ENCODE measurements at places on chromosomes 3 and 15.

DNA sequence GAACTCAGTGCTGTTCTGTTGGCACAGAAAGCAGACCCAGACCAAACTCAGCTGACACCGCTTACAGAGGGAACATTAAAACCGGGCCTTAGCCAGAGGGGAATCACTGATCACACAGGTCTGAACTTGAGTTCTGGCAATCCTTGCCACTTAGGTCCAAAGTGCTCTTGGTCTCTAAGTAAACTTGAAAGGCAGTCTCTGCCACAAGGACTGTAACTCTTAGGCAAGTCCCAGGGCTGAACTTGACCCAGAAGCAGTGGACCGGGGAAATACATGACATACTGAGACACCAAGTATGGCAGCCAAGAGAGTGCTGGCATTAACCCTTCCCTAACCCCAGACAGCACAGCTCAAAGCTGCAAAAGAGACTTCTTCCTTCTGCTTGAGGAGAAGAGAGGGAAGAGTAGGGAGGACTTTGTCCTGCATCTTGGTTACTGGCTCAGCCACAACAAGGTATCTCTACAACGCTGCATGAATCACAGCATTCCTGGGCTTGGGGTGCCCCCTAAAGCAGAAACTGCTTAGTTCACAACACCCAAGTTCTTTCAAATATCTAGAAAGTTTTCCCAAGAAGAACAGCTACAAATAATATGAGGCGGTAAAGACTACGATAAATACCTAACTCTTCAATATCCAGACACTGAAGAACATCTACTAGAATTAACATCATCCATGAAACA, 32.5 kb downstream of the NAALADL2 start:
- no peak overlapping the region for H3K4me3 ChIP-seq
- H3K27me3 ChIP-seq = no peaks in the 10 kb centered on the region
- no peaks in the 10 kb centered on the region for H3K4me1 ChIP-seq
- H3K27ac ChIP-seq = no peak overlapping the region
- no peaks in the 10 kb centered on the region for H3K36me3 ChIP-seq

- H3K27ac ChIP-seq = no peak overlapping the region
- no peaks in the 10 kb centered on the region for H3K27me3 ChIP-seq
- peaks cover 48% of the 10 kb centered on the region for H3K4me1 ChIP-seq
- no peaks in the 10 kb centered on the region for H3K36me3 ChIP-seq
These were observed 38.8 kb upstream of the SPTBN5 start for GRCh38 chr15:41932511-41933289.

GRCh38 chr3:185153171-185153771, 411 bp upstream of the C3orf70 start:
- DNase-seq = no peak
- no peaks in the 10 kb centered on the region for H3K27me3 ChIP-seq
- H3K4me3 ChIP-seq = no peak overlapping the region

GRCh38 chr15:88225461-88225860, 31.1 kb downstream of the NTRK3 start:
- H3K27me3 ChIP-seq = no peaks in the 10 kb centered on the region
- no peaks in the 10 kb centered on the region for H3K36me3 ChIP-seq
- no peak overlapping the region for H3K27ac ChIP-seq
- H3K4me1 ChIP-seq = no peaks in the 10 kb centered on the region
- no peak overlapping the region for H3K4me3 ChIP-seq
